ENCODE measurements at places on chromosomes 7 and 10. TPM values are rescaled to one million over a fixed set of nuclear protein-coding genes. Genes with fewer than 3 reads are reported as not detected.
A peak's percentile ranks its signal among the peaks of the same experiment; 100 is the strongest.

The CAMK2B gene
- 3.2 TPM for polyA plus RNA-seq

The VSTM4 gene
- 7.4 TPM for polyA plus RNA-seq

The RAB19 gene
- polyA plus RNA-seq: 0.82 TPM

The TRIL gene
- polyA plus RNA-seq: 4.2 TPM

The BRI3 gene
- polyA plus RNA-seq: 240 TPM

GRCh38 chr10:35555962-35556930 is 48.9 kb upstream of the GJD4 start:
- DNase-seq: no peak

GRCh38 chr10:30384701-30385201 is 35.7 kb upstream of the MTPAP start:
- no peak for DNase-seq

GRCh38 chr10:29254123-29255046 is 34.5 kb upstream of the LYZL1 start:
- peak; percentile 77 for DNase-seq

- no peak for DNase-seq
These were observed 142.1 kb upstream of the EEPD1 start for GRCh38 chr7:36010656-36011587.

- peak; percentile 16 for DNase-seq
These were observed at the start of gene UPK3B for GRCh38 chr7:76509931-76510877. UPK3B (plus strand) TSS chr7:76510552; CDS start chr7:76510653, 101 bp downstream.

- no peak for DNase-seq
These were observed 164.0 kb upstream of the NPS start for GRCh38 chr10:127385066-127385465.

DNA sequence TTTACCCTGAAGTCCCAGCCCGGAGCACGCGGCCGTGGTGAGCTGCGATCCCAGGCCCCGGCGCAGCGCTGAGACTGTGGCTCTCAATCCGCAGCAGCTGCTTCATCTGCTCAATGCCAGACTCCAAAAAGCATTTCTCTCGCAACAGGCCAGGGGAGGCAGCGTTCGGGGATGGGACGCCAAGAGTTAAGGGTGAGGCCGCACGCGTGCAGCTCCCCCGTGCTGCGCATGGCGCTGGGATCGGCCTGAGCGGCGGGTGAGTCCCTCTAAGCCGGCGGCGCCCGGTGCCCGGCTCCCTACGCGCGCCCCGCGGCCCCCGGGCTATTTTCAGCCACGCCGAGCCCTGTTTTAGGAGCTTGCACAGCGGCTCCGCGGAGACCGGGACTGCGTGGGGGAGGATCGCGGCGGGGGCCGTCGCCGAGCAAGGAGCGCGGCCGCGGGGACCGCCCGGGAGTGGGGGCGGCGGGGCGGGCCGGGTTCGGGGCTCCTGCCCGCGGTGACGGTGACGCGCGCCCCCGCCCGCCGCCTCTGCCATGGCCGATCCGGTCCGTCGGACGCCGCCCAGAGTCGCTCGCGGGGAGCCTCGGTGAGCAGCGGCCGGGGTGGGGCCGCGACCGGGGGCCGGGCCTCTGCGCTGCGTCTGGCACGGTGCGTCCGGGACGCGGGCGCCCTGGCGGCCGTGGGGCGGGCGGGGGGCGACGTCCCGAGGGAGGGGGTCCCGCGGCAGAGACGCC is 29.4 kb upstream of the JAKMIP3 start:
- peak; percentile 67 for DNase-seq

DNA sequence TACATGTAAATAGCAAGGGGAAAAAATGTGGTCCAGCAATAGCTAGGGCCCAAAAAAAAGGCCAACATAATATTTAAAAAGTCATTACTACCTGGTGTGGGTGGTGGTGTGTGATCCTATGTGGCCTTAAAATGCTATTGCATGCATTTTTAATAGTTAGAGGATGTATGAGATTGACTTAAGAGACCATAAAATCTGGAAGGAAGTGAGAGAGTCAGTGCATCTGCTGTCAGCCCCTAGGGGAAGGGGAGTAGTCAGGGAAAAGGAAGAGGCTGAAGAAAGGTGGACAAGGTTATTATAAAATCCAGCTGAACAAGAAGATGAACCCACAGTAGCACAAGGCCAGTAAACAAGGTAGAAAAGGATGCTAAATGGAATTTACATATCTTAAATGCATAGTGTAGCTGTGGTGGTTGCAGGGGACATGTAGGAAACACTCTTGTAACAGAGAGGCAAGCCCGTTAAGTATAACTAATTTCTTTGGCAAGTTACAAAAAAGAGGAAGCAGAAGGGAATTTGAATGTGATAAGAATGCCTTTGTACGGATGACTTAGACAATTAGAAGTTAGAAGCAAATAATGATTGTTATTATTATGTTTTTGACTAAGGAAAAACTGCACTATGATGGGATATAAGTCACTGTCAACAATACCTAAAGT is 11.9 kb upstream of the NDUFA5 start:
- no peak for DNase-seq

DNA sequence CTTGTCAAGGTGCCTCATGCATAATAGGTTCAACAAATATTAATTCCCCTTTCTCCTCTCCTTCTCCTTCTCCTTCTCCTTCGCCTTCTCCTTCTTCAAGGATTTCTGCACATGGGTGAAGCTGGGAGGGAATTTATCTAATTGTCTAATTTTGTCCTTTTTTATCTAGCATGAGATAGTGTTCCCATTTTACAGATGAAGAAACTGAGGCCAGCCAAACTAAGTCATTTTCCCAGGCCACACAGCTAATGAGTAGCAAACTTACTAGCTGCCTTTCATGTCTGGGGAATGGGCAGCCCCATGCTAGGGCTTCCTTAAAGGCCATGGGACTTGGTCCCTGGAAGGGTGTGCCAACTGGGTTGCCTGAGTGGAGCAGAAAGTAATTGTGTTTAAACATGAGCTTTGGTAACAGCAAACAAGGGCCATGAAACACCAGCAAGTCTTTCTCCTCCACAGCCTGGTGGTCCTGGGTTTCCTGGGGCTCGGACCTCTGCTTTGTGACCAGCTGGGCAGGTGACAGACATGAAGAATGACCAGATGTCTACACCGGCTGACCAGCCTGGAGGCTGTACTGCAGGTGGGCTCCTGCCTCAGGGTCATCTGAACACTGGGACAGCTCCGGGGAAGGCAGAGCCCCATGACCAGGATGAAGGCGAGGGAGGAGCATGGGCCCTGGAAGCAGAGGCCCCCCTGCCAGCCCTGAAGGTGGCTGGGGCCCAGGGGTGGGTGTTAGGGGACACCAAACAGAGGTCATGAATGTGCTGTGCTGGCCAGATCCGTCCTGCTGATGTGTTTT is 138.0 kb downstream of the PTPN20 start:
- DNase-seq: no peak

DNA sequence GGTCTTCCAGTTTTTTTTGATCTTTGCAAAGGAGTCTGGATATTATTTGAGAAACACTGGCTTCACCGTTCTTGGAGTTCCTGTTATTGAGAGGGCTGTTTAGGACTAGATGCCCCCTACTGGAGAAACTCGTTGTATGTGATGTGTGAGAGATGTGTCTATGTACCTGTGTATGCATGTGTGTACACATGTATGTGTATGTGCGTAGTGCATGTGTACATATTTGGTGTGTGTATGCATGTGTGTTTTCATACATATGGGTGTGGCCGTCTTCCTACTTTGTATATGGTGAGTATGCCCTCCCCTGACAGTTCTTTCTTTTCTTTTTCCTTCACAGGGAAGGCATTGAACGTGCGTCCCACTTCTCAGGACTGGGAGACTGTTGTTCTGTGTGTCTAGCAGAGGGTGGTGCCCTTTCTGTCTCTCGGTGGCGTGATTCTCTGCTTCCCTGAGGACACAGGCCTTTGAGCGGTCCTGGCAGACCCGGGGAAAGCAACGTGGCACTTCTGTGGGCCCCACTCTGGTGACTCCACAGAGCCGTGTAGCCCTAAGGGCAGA is 3.0 kb upstream of the CALHM3 start:
- DNase-seq: peak; percentile 69

DNA sequence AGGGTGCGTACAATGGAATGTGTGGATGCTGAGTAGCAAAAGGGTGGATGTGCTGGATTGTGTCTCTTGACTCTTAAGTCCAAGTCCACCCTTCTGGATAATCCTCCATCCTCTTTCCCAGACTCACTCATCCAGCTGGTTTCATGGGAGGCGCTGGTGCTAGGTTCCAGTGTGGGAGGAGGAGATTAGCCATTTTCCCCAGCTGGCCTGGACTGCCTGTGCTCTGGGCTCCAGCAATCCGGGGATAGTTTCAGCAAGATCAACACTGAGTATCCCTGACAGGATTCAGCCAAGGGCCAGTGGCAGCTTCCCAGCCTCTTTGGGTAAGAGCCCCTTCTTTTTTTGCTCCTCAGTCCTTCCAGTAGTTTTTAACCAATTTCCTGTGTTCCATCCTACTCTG is 21.6 kb upstream of the TRIL start:
- no peak for DNase-seq

DNA sequence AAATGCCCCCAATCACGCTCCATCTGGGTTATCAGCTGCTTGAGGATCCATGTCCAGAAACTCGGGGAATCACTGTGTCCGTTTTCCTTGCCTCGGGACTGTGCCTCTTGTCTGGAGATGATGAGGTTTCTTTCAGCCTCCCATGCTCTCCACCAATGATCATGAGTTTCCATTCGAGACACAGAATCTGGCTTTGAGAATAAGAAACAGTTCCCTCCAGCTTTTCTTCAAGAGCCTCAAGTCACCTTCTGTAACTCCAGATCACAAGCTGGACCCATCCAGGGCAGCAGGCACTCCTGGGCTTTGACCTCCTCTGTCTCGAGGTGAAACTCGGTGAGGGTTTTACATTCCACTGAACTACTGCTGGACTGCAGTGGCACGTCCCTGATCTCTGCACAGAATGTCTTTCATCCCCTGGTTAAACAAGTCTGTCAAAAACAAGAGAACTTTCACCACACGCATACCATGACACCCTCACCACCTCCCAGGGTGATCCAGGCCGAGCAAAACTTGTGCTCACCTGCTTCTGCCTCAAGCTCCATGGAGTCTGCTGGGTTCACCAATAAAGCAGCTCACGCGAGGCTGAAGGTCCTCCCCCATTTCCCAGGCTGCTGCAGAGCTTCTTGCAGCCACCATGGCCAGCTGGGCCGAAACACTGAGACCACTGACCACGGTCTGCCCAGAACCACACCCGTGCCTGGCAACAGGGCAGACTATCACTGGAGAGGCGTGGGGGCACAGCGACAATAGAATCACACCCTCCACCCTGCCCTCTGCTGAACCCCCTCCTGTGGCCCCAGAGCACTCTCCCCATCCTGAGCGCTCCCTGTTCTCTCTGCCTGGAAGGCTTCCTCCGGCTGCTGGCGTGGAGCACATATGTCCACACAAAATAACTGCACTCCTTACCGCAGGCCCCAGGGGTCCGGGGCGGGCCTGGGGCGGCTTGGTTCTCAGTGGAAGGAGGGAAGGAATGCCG is 25.1 kb downstream of the MAT1A start:
- DNase-seq: no peak

DNA sequence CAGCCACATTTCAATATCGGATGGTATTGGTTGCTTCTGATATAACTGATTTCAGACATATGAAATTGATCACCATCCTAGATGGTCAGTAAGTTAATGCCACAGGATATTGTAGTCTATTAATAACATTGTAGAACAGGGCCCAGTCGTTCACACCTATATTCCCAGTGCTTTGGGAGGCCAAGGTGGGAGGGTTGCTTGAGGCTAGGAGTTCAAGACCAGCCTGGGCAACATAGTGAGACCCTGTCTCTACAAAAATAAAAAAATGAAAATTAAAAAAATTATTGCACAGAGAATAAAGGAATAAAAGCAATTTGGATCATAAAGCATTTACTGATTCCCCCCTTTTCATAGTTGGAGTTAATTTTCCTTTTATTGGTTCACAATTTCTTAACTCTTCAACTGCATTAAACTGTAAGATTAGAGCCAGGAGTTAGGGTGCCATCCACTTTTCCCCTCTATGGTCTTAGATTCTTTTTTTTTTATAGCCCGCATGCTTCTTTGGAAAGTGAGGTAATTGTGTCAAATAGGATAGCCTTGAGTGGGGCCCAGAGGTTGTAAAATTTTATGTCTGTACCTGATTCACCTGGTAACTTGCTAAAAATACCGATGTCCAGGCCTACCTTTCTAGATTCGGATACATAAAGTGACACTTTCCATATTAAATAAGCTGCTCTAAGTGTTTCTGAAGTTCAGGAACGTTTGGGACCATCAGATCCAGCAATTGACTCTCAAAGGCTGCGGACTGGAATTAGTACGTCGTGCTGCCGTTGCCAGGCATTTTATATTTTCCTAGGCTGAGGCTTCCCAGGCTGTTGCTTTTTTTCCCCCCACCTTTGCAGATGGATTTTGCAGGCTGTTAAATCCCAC is 24.7 kb downstream of the ADK start:
- DNase-seq: no peak

GRCh38 chr7:44321796-44322195 is 3.6 kb downstream of the CAMK2B start:
- no peak for DNase-seq

DNA sequence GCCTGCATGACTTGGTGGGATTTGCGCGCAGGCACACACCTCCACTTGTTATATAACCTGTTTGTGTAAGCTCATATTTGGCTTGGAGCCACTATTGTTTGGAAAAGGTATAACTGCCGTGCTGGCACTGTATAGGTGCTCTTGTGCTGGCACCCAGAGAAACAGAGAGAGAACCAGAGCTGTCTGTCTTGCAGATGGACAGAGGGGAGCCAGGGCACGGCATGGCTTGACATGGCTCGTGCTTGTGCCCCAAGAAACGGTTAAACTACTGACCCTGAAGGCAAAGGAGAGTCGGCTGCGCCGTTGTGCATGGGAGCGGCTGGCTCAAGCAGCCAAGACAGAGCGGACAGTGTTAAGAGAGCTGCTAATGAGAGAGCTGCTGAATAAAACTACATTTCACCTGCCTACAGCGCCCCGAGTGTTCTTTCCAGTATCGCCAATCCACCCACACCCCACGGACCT is 23.2 kb downstream of the RAPGEF5 start:
- DNase-seq: peak; percentile 44

GRCh38 chr7:104967595-104967994 is 46.4 kb upstream of the KMT2E start:
- no peak for DNase-seq

DNA sequence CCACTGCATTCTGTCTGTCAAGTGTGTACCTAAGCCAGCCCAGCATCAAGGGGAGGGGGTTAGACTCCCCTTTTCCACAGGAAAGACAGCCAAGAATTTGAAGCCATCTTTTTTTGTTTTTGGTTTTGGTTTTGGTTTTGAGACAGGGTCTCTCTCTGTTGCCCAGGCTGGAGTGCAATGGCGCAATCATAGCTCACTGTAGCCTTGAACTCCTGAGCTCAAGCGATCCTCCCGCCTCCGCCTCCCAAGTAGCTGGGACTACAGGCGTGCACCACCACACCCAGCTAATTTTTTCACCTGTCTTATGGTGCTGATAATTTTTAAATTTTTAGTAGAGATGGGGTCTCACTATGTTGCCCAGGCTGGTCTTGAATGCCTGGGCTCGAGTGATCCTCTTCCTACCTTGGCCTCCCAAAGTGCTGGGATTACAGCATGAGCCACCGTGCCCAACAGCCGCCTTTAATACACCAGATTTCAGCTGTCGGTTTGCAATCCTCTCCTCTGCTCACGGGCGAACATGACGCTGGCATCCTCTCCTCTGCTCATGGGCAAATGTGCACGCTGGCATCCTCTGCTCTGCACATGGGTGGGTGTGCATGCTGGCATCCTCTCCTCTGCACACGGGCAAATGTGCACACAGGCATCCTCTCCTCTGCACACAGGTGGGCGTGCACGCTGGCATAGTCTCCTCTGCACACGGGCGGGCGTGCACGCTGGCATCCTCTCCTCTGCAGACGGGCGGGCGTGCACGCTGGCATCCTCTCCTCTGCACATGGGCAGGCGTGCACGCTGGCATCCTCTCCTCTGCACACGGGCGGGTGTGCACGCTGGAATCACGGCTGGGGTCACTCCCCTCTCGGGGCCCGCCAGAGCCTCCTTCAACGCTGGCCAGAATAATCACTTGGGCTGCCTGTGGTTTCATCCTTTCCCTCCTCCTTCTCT is 56.0 kb upstream of the PDGFA start:
- DNase-seq: peak; percentile 45

Data from kidney (tissue), 22 donors.